ENCODE measurements at places on chromosomes 16 and 17.

GRCh38 chr16:73531021-73531420, 483.1 kb upstream of the ZFHX3 start:
- DNase-seq = no peak

DNA sequence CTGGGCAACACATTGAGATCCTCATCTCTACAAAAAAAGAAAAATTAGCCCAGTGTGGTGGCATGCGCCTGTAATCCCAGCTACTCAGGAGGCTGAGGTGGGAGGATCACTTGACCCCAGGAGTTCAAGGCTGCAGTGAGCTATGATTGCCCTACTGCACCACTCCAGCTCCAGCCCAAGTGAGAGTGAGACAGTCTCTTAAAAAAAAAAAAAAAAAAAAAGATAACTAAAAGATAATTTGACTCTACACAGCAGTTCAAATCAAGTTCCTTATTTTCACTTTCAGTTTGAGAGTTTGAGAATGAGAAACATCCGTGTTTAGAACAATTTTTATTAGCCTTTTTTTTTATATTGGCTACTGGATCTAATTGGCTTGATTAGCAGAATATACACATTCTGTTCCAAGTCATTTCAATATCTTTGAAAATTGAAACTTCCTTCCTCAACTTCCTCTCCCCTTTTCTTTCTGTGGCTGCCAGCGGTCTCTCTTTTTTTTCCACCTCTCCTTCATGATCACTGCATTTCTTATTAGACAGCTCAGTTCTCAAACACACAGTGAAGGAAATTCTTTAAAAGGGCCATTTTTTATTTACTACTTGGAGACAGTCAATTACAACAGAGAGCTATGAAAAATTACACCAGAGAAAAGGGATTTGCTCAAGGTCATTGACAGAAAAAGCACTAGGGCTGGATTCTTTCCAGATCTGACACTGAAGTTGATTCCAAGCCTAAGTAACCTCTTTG, 4.5 kb upstream of the ACSF2 start:
- peak; percentile 35 for DNase-seq

- no peak for DNase-seq
Observed at GRCh38 chr17:51372345-51373004, 112.1 kb downstream of the UTP18 start.

DNA sequence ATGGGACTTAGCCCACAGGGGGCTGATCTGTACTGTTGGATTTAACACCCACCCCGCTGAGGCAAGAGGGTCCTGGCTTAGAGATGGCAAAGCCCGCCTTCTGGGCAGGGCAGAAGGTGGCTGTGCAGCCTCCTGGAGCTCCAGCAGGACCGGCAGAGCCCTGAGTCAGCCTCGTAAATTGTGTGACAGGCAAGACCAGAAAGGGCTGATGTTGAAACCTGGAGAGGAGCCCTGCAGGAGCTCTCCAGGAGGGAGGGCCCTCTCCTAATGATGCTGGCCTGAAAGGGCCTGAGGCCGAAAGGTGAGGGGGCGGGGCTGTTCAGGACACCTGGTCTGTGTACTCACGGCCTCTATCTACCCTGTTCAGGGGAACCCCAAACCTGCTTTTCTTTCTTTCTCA, 22.5 kb upstream of the MYO15B start:
- no peak for DNase-seq

- no peak for DNase-seq
Observed at GRCh38 chr16:19186408-19186807, 18.4 kb downstream of the SYT17 start.

GRCh38 chr16:54787045-54787444, 143.6 kb upstream of the IRX5 start:
- DNase-seq = no peak

DNA sequence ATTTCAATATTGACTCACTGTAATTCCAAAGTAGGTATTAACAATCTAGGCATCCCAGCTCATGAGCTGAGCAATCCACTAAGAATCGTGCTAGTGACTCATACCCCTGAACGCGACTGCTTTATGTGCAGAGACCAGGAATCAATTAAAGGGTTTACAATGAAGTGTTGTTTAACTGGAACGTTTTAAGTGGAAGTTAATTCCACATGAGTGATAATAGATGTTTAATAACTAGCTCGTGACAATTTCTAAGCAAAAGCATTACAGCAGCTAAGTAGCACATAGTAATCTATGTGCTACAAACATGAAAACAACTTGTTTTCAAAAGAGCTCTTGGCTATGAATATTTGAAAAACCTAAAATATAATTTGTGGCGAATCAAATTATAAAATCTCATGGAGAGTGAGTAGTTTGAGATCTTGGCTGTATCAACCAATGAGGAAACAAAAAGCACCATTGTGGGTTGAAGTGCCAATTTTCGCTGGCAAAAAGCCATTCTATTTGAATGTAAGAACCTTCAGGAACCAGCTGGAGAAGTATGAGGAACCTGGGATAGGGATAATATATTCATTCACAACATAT, 9.4 kb downstream of the GJC1 start:
- no peak for DNase-seq

DNA sequence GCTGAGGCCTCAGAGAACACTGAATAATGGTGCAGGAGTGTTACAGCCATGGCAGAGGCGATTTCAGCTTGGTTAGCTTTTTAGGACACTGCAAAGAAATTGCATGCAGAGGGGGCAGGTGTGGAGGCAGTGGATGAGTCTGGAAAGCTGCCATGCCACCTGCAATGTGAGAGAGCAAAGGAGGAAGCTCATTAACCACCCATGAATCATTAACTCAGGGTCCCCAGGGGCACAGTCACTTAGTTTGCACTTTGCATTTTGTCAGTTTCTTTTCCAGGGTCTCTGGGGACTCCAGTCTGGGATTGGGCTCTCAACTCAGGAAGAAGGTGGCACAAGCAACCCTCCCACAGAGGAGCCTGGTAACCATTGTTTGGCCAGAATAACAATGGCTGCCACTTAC, 132.9 kb downstream of the USP31 start:
- no peak for DNase-seq

- no peak for DNase-seq
Observed at GRCh38 chr16:20707461-20707860, 10.0 kb upstream of the ACSM1 start.

- no peak for DNase-seq
Observed at GRCh38 chr17:34665819-34666763, 86.7 kb downstream of the TMEM132E start.

DNA sequence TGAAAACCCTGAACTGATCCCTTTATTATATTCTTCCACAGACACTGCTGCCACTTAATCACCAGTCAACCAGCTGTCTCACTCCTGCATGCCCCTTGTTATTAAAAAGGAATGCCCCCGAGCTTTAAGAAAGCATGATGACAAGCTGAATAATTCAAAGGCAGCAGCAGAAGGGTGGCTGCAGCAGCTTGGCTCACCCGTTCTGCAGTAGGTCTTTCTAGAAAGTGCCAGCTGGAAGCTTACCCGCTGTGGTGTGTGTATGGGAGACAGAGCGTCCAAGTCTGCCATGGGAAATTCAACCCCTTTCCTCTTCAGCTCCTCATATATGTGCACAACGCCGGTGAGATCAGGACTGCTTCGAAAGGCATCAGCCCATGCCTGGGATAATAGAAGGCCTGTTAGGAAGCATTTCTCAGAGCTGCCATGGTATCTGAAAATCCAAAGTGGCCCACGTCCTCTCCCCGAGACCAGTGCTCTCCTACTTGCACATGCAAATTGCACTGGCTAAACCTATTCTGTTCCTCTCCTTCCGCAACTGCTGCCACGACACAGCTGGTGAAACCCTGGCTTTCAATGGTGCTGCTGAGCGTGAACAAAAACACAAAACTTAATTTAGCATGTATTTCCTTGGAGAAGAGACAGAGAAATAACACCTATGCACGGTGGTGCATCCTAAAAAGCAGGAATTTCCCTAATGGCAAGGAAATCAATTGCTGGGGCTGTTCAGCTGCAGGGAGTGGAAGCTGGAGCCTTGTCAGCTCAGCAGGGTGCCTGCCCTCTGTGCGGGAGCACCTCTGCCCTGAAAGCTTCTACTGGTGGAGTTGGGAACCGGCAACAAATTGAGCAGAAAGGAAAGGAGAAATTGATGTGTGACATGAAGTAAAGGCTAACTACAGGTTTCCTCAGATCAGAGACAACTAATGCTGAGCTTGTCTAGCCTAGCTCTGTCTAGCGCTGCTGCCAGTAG, 47.9 kb upstream of the SREBF1 start:
- DNase-seq = no peak

- DNase-seq = no peak
Observed at GRCh38 chr16:27314161-27314723, 468 bp downstream of the IL4R start.

GRCh38 chr17:10687499-10687898, 9.8 kb downstream of the SCO1 start:
- DNase-seq = no peak

GRCh38 chr17:81959362-81960129, 1.4 kb downstream of the NOTUM start:
- DNase-seq = peak; percentile 93

DNA sequence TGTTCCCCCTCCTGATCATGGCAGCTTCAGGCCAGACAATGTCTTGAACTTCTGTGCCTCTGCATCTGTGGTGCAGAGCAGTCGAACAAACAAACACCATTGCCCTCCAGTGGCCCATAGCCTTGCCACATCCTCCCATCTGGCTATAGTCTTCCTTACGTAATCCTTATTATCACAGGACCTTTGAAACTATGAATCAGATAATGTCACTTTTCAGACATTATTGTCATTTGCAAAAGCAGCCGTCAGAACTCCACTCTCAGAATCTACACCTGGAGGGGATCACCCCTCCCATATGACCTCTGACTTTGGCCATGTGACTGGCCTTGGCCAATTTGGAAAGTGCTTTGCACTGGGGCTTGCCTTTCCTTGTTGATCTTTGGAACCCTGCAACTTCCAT, 387.3 kb downstream of the MAF start:
- no peak for DNase-seq

DNA sequence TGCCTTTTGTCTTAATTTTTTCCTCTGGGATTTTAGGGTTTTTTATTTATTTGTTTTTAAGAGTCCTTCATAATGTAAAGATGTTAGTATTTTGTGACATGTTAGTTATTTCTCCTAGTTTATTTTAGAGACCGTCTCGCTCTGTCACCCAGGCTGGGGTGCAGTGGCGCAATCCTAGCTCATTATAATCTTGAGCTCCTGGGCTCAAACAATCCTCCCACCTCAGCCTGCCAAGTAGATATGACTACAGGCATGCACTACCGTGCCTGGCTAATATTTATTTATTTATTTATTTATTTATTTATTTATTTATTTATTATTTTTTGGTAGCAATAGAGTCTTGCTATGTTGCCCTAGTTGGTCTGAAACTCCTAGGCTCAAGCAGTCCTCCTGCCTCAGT, 37.4 kb upstream of the ARHGAP17 start:
- no peak for DNase-seq

DNA sequence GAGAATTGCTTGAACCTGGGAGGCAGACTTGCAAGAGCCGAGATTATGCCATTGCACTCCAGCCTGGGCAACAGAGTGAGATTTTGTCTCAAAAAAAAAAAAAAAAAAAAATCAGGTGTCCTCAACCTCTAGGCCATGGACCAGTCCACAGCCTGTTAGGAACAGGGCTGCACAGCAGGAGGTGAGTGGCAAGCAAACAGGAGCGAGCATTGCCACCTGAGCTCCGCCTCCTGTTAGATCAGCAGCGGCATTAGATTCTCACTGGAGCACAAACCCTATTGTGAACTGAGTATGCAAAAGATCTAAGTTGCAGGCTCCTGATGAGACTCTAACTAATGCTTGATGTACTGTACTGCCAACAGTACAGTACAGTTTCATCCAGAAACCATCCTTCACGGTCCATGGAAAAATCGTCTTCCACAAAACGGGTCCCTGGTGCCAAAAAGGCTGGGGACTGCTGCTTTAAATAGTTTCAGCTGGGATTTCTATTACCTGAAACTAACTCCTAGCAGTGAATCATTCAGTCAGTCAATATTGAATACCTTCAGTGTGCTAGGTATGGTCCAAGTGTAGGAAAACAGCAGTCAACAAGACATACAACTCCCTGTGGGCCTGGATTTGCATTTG, 56.3 kb upstream of the DHX40 start:
- no peak for DNase-seq

DNA sequence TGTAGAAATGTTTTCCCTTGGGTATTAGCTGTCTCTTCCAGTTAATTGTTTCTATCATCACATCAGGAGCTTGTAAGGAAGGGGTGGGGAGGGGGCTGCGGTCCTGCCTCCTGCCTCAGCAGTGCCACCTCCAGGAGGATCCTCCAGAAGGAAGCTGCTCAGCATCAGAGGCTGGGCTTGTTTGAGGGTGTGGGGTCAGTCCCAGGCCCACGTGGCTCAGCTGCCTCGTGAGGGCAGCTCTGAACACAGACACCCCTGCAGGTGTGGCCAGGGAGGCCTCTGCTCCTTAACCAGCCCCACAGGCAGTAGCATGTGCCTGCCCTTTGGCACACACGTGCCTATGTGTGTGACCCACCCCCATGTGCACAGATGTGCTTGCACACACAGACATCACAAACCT, 46.3 kb downstream of the MRM1 start:
- DNase-seq = no peak

GRCh38 chr16:86555704-86556075, 655 bp upstream of the MTHFSD start:
- DNase-seq = no peak

GRCh38 chr16:56424404-56424764, 961 bp downstream of the AMFR start:
- no peak for DNase-seq

DNA sequence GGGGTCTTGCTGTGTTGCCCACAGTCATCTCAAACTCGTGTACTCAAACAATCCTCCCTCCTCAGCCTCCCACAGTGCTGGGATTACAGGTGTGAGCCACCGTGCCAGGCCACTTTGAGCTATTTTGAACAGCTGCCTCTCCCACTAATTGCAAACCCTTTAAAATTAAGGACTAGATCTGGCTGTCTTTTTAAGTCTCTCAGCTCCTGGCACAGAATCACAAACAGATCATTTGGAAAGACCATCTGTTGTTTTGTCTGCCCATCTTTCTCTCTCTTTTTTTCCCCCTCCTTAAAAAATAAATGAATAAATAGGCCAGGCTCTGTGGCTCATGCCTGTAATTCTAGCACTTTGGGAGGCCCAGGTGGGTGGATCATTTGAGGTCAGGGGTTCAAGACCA, 10.9 kb upstream of the STAT3 start:
- no peak for DNase-seq

DNA sequence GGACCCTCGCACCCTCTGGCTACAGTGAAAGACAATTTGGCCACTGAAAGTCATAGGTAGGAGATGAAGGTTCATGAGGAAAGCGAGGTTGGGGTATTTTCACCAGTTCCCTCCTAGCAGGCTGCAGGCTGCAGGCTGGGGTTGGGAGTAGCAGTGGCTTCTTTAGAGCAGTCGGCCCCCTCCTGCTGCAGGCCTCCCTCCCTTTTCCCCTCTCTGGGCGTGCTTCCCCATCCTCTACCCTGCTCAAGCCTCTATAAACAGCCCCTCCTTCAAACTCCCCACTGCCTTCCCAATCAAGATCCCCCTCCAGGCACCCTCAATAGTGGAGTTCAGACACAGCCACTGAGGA, 41.8 kb downstream of the GAS7 start:
- no peak for DNase-seq

GRCh38 chr17:74729866-74730265, 7.2 kb upstream of the RAB37 start:
- DNase-seq = no peak

GRCh38 chr17:74859459-74860228, at the start of gene GRIN2C:
Gene GRIN2C, minus strand, starts transcription at chr17:74859885. Its CDS starts 4,793 bp downstream, at chr17:74855092.
- peak; percentile 64 for DNase-seq

All from activated naive CD8-positive, alpha-beta T cell treated with anti-CD3 and anti-CD28 coated beads, Interleukin-2, amount 10 ng/mL, durations not matched to agents 7 days and 5 days (primary cell).